Activated CD4-positive, alpha-beta T cell treated with anti-CD3 and anti-CD28 coated beads, Interleukin-2, amount 50 U/mL, for 24 hours (primary cell): ENCODE measurements at places on chromosomes 4 and X.
A peak's percentile ranks its signal among the peaks of the same experiment; 100 is the strongest.

DNA sequence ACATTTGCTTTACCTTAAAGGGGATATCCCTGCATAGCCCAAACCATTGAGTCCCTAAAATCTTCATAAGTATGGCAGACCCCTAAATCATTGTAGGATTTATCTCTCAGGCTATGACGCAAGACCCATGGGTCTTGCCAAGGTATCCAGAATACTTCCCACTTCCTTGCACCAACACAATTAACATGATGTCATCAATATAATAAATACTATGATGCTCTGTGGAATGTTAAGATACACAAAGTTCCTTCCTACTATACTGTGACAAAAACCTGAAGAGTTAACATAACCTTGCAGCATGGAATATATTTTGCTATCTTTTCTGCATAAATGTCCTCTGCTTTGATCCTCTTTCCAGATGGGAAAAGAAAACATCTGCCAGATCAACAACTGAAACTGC is 49.9 kb upstream of the TMEM184C start:
- no peak for DNase-seq

- DNase-seq: no peak
Observed at GRCh38 chr4:36322921-36323354, 41.5 kb downstream of the DTHD1 start.

- DNase-seq: no peak
Observed at GRCh38 chr4:175277816-175278215, 359.7 kb downstream of the ADAM29 start.

DNA sequence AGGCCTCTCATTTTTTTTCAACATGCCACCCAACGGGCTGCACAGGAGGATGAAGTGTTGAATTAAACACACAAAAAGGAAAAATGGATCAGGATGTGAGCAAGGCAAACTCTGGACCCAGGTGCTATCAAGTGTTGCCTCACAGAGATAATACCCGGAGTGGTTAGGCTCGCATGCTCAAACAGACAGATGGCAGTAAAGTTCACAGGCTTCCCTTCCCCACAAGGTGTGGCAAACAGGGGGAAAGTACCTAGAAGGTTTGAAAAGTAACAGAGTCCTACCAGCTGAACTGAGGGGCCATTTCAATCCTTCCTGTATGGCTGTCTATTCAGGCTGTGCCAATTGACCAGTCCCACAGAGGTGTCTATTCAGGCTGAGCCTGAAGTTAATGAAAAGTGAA is 123.9 kb upstream of the GC start:
- no peak for DNase-seq

DNA sequence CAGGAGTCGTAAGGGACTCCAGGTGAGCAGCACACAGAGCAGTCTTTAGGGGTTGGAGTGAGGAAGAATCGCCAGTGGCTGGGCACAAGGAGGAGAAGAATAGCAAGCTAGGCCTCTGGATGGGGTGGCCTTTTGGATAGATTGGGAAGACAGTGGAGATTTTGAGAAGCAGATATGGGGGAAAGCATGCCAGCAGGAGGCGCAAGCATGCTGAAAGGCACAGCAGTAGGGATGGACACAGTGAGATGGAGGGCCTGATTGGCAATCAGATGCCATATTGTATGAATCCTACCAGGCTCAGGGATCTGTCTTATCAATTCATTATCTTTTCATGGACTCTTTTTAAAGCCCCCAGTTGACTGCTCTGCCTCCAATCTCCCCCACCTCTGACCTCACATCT is 60.4 kb upstream of the MAGEA4 start:
- DNase-seq: no peak

DNA sequence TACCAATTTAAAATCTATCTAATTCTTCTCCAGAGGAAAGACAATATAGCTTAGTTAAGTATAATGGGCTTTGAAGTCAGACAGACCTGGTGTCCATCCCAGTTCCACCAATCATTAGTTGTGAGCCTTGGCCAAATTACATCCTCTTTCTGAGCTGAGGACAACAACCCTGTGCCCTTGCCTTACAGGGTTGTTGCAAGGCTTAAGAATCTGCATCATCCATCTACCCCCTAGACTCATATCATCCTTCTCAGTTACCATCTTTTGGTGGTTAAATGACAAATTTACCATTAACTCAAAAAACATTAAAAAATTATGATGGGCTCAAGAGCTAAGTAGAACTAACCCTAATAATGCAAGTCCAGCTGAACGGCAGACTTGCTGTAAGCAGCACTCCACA is 51.6 kb downstream of the NAP1L5 start:
- DNase-seq: no peak

DNA sequence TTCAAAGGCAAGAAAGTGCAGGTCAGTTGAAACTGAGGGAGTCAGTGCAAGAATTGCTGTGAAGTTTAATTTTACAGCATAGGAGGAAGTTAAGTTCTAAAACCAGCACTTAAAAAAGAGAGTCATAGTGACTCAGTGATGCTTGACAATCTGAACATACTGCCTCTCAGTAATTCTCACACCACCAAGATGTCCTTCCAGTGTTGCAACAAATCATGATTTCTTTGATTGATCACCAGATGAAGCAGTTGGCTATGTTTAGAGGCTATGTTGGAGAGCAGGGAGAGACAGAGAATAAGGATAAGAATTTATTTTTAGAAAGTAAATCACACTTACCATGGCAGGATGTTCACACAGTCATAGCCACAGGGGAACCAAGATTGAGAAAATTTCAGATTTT is 13.2 kb downstream of the TRIM2 start:
- no peak for DNase-seq

GRCh38 chr4:15805583-15806517 is 27.7 kb downstream of the CD38 start:
- DNase-seq: peak; percentile 54

GRCh38 chr4:107044170-107044569 is 8.1 kb upstream of the DKK2 start:
- no peak for DNase-seq

DNA sequence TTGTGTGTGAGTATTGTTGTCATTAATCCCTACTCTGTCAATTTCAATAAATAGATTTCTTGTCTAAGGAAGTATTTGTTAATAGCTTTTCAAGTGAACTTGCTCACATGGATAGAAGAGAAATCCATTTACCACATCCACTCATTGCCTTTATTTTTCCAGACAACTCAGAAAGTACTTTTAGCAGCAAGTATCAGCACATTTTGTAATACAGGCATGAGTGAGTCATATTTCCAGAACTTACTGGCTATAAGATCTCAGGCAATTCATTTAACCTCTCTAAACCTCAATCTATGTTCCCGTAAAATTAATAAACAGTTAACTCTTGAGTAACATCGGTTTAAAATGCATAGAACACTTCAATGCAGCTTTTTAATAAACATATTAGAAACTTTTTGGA is 317.9 kb upstream of the PCDH7 start:
- no peak for DNase-seq

- no peak for DNase-seq
Observed at GRCh38 chr4:81255524-81255923, 40.5 kb upstream of the PRKG2 start.

DNA sequence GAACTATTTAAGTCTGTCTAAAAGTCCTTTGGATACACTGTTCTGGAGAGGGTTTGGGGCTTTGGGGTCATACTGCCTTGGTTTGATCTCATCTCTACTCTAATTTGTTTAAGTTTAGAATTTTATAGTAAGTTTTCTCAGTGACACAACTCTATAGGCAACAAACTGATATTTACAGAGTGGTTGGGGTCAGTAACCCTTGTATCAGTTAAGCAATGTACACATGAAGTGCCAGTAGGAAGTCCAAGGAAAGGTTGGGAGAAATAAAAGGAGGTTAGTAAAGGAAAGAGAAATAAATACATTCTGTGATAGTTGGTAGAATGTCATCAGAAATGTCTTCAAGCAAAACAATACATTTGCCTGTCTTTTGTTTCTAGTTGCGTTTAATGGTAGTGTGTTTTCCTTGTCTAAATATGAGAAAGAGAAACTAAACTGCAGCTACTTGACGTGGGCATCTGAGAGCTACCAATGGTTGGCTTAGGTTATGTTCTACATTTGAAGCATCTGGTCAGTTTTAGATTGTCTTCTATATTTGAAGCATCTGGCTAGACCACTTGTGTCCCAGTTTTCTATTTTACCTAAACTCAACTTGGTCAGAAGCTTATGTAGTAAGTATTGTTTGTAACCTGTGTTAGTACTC is 6.9 kb downstream of the ATP7A start:
- no peak for DNase-seq

DNA sequence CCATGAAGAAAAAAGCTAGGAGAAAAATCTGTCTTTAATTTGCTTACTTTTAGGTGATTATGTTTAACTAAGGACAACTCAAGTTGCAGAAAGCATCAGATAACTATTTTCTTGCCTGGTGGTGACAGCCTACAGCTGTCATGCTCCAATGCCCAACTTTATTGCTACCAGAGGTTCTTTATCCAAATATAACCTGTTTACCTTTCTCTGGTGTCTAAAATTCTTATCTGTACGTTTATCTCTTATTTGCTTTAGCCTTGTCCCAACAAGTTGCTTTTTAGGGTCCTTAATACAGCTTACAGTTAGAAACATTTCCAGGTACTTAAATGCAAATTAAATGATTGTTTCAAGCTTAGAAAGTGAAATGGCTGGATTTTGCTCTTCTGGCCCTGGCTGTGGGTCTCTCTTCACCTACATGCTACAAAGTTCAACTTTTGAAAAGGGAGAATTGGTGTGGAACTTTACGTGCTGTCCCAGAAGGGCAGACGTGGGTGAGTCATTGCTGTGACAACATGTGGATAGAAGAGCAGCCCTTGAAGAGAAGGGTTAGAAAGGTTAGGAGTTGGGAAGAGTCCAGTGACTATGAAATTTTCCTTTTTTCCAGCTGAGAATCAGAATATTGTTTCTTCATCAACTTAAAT is 60.7 kb downstream of the HPGD start:
- DNase-seq: no peak

DNA sequence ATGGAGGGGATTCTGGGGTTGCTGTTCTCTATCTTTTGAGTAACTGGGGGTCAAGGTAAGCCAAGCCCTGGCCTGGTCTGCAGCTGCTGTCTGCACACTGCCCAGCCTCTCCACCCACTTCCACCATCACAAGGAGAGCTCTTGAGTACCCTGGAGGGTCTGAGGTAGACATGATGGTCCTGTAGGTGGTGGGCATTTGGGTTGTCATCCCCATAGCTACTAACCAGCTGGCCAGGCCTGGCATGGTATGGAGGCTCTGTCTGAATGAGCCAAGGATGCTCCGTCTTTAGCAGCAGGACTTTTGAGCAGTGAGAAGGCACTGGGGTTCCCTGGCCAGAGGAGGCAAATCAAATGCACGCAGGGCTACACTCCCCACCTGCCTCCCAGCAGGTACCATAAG is 82.7 kb downstream of the NHSL2 start:
- DNase-seq: no peak

GRCh38 chr4:152359208-152360044 is 176.5 kb downstream of the FBXW7 start:
- no peak for DNase-seq

- no peak for DNase-seq
Observed at GRCh38 chr4:2837904-2838496, 5.6 kb upstream of the ADD1 start.

DNA sequence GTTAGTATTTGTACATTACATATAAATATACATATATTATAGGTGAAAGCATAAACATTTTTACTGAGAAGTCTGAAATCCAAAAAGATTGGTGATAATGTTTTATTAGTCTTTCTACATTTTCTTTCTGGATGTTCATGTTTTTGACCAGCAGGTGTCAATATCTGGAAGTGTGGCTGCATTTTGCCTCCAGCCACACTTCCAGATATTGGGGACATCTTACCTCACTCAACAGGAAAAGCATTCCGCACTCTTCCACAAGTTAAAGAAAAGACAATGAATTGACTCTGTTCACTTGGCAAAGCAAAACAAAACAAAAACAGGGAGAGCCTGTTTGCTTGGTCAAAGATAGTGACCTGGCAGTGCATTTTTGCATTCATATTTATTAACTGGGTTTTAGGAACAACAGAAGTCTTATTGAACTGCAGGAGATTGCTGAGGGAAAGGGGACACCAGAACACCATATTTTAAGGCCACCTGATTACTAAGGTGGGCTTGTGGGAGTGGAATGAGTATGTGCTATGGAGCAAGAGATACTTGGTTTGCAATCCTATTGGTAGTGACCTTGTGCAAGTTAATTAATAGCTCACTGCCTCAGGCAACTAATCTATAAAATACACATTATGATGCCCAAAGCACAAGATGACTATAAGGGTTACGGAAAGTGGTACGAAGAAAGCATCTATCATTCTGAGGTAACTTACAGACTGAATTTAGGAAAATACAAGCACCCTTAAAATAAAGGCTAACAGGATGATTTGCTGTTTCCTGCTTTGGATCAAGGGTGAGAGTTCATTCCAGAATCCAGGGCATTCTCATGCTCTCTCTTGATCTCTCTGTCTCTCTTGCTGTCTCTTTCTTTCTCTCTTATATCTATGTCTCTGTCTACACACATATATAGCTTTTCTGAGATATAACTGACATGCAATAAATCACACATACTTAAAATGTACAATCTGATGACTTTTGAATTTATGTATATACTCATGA is 389.9 kb upstream of the EMCN start:
- DNase-seq: no peak

- no peak for DNase-seq
Observed at GRCh38 chrX:113977887-113978286, 606.0 kb upstream of the HTR2C start.

DNA sequence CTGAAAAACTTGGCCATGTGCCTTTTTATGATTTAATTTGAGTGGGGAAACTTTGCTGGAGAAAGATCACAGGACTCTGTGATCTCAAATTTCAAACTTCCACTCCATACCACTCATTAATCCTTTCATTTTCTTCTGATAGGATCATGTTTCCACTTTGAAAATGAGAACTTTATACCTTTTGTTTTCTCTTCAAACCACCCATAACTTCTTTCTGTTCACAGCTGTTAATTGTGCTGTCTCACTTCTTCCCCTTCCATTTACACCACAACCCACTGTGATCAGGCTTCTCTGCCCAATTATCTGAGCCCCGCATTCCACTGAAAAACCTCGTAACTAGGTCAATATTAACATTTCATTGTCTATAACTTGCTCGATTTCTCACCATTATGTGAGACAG is 47.0 kb upstream of the ARSJ start:
- no peak for DNase-seq

- DNase-seq: no peak
Observed at GRCh38 chr4:53963781-53964180, 100.6 kb downstream of the CHIC2 start.

DNA sequence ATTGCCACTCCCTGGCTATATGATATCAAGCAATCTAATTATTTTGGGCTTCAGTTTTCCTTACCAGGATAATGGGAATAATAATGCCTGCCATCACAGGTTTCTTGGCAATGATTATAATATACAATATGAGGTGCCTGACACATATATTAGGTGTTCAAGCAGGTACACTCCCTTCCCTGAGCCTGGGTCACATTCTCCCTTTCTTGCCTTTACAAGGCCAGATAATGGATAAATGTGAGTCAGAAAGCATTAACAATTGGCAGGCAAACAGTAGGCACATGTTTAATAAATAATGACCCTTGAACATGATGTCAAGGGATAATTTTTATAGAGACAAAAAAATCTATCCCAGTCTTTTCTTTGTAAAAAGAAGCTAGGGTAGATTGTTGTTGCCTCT is 17.2 kb downstream of the NDP start:
- no peak for DNase-seq
